ENCODE measurements at places on chromosomes 2 and 18.

DNA sequence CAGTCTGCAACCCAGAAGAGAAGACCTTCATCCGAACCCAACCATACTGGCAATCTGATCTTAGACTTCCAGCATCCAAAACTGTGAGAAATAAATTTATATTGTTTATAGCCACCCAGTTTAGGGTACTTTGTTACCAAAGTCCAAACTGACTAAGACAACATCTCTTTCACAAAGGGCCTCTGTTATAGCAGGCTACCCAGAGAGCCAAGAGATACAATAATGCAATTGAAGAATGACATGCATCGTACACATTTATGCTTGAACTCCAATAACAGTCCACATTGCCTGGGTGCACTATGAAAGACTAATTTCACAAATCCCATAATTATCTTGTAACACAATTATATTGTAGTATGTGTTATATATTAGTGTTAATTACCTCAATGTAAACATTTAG is 39.1 kb upstream of the ANKRD44 start:
- no peak for DNase-seq

DNA sequence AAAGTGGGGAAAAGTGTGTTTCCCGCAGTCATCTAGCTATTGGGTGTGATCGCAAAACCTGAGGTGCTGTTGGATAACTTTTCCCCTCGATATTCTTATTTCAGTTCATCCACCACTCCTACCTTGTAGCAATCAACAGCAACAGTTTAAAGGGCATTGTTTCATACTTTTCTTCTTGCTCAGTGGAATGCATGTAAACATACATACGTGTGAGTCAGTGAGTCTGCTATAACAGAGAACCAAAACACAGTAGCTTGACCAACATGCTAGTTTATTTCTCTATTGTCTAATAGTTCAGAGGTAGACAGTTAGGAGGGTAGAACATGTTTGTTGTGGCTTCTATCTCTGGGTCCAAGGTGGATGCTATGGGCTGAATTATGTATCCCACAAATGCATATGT is 77.6 kb upstream of the FOXI3 start:
- DNase-seq = peak; percentile 4

DNA sequence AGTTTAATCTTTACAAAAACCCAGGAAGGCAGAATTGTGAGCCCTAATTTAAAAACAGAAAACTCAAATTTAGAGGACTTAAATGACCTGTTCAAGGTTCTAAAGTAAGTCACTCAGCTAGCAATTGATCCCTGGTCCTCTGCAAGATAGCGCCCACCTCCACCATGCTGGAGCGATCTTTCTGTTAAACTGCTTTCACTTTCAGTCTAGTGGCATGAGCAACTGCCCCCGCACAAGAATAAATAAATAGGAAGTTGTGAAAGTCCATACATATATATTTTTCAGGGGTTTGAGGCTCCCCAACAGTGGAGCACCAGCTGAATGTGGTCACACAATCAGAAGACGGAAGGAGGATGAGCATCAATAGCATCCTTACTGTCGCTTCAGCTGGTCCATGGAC is 217.9 kb downstream of the NAPG start:
- DNase-seq = no peak

- DNase-seq = peak; percentile 20
Observed at GRCh38 chr2:188050726-188051125, 240.9 kb upstream of the GULP1 start.

GRCh38 chr2:121075641-121076497 is 209.1 kb downstream of the TFCP2L1 start:
- DNase-seq = no peak

GRCh38 chr2:226450141-226450540 is 349.5 kb downstream of the IRS1 start:
- no peak for DNase-seq

GRCh38 chr18:22694954-22695353 is 238.2 kb upstream of the RBBP8 start:
- peak; percentile 96 for DNase-seq

DNA sequence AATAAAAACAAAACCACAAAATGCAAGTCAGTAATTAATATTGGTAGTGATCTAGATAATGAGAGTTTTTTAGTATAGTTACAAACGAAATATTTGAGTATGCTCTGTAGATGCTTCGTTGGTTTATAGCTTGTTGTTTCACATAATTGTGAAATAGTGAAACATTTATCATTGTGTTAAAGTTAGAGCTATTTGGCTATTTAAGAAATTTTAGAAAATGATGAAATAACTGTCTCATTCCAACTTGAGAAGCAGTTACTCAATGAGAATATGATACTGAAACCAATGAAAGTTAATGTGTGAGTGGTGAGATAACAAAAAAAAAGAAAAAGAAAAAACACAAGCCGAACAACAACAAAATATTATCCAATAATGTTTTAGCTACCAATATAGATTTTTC is 475.6 kb upstream of the ZEB2 start:
- DNase-seq = peak; percentile 68
